Stimulated activated CD4-positive, alpha-beta T cell treated with anti-CD3 and anti-CD28 coated beads, Interleukin-2, amount 100 ng/mL, for 48 hours (primary cell): ENCODE measurements at places on chromosomes 12 and 14.

- DNase-seq = no peak
These were observed 16.4 kb downstream of the HDAC7 start for GRCh38 chr12:47803191-47803875.

GRCh38 chr14:69848903-69849391 is 30.3 kb upstream of the SMOC1 start:
- DNase-seq = no peak

DNA sequence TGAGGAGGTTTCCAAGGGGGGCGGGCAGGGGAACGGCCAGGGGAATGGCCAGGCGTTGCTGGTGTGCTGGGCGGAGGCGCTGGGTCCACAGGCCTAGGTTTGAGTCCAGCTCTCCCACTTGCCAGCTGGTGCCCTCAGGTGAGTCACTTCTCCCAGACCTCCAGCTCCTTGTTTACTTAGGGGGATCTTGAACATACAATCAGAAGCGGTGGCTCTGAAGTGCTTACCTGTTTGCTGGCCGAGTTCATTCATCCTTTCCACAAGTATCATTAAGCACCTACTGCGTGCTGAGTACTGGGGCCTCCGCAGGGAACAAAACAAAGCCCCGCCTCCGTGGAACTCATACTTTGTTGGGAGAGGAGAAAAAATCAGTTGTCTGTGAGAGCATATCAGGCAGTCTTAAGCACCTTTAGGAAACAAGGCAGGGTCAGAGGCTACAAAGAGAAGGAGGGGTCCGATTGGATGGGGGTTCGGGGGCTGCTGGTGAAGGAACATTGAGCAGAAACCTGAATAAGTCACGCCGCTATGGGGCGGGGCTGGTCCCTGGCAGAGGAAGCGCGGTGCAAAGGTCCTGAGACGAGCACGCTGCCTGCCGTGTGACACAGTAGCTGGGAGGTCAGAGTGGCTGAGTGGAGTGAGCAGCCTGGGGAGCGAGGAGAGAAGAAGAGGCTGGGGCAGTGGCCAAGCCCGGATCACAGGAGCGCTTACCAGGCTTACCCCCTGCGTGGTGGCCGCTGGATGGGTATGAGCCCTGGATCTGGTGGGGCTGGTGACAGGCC is 15.1 kb downstream of the MVK start:
- DNase-seq = no peak

DNA sequence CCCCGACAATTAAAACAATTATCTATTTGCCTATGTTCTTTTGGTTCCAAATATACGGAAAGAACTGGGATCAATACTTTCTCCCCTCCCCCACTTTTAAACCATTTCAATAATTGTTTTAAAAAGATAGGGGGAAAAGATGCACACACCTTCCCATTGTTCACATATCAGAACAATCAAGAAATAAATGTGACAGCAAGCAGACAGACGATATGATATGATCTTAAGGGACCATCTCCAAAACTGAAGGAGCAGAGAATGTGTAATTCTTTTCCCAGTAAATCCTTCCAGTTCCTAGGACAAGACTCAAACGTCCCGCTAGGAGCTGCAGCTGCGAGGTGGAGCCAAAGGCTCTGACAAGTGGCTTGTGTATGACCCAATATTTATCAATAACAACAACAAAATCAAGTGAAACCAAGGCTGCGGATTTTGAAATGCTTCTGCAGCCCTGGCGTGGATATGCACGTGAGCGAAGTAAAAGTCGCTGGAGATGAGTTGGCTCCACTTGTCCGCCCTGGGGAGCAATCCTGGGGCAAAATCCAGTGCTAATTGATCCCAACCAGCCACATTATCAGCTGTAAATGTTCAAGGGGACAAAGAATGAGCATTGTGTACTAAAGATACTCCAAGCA is 8.2 kb upstream of the FOXG1 start:
- DNase-seq = no peak
